Stimulated activated CD4-positive, alpha-beta T cell treated with anti-CD3 and anti-CD28 coated beads, Interleukin-15, amount 100 ng/mL, for 1 hour (primary cell): ENCODE measurements at places on chromosomes 4 and X.

GRCh38 chr4:126564283-126564854, 1068.4 kb upstream of the INTU start:
- DNase-seq = no peak

- DNase-seq = no peak
Observed at GRCh38 chr4:60757986-60758680, 442.0 kb upstream of the ADGRL3 start.

DNA sequence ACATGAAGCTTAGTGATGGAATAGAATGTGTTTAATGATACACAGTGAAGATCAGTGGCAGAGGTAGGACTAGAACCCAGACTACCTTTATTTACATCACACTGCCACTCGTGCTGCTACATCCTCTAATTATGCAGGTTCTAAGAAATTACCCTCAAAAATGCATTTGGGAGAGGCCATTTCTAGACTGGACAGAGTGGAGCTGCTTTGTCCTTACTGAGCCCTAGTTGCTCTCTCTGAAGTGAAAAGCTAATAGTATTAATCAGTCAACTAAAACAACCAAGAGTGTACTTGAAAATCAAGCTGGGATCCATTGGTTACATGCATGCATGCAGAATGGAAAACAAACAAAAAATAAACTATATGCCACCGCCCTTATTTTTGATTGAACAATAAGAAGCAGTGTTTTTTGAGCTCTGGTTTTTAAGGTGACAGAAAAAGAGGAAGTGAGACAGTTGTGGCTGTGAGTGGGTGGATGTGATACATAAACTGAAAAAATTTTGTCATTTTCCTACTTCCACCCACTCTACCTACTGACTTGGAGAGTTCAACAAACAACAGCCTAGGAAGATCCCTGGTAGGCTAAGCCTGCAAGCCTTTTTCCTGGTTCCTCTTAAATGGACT, 6.8 kb upstream of the VSIG4 start:
- no peak for DNase-seq

GRCh38 chr4:48665555-48666186, 114.4 kb downstream of the FRYL start:
- DNase-seq = no peak

DNA sequence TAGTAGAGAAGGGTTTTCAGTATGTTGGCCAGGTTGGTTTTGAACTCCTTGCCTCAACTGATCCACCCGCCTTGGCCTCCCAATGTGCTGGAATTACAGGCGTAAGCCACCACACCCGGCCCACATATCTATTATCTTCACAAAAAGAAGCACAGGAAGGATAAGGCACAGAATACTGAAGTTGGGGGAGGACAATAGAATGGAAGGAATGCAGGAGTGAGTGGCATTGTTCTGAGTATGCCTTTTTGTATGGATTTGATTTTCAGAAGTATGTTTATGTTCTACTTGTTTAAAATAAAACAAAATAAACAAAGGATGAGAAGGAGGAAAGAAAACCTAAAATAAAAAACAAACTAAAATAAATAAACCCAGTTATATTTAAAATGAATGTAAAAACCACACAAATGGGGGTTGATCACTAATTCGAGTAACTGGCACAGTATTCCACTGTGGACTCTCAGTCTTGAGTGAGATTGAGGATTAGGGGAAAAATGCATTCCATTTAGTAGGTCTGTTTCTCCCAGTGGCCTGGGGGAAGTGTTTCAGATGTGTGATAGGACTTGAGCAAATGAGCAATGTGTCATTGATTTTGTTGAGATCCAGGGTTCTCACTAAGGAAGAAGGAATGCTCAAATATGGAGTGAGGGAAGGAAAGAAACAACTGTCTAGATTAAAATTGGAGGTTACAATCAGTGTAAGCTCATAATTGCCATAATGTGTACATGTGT, 109.0 kb upstream of the C1QTNF7 start:
- DNase-seq = no peak

GRCh38 chr4:96016634-96017299, 176.9 kb downstream of the PDHA2 start:
- DNase-seq = no peak

GRCh38 chr4:58602731-58603359, 1492.7 kb upstream of the IGFBP7 start:
- DNase-seq = no peak

- no peak for DNase-seq
Observed at GRCh38 chr4:21410372-21410771, 538.2 kb downstream of the KCNIP4 start.

DNA sequence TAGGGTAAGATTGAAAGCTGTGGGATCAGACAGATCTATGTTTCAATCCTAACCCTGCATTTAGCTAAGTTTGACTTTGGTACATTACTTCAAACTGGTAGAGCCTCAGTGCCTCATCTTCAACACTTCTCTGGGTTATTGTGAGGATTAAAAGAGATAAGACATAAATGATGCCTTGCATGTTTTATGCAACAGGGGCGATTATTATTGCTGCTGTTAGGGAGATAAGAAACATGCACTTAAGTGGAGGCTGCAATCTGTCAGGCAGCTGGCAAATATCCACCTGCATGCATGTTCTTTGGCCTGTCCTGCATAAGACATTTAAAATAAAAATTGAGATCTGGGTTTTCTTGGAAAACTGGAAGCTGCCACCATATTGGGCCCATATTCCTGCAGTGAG, 24.6 kb downstream of the UNC5C start:
- DNase-seq = no peak

DNA sequence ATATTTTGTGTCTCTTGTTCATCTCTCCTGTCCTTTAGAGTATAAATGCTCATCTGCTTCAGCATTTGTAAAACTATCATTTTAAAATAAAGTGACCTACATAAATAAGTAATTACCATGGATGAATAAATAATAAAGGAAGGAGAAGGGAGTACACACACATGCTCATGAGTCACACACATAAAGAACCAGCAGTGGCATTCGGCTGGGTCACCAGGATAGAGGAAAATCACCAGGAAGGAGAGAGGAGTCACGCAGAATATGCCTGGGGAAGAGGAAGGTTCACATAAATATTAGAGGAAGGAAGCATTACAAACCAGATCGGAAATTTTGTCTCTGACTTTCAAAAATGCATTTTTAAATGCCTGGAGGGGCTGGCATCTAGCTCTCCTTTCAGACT, 38.5 kb upstream of the MED14 start:
- DNase-seq = no peak
